Activated CD4-positive, alpha-beta T cell treated with anti-CD3 and anti-CD28 coated beads, Interleukin-2, amount 50 U/mL, for 24 hours (primary cell): ENCODE measurements at places on chromosomes 7 and 10.

DNA sequence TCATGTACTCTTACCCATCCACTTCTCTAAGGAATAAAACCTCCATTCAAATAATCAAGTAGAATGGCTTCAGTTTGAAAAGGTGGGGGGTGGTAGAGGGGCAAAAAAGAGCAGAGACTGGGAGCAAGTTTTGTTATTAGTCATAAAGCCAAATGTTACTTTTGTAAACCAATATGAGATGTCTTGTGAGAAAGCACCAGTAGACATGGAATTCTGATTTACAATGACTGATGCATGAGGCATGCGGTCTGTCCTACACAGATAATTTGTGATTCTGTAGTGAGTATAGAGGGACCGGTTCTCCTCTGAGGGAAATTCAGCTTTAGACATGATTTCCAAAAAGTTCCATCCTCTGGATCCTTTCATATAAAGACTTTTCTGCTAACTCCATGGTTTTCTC lies 12.9 kb upstream of the ABCA13 start:
- DNase-seq: no peak

- DNase-seq: no peak
These were observed 9.3 kb upstream of the UNCX start for GRCh38 chr7:1223196-1223981.

DNA sequence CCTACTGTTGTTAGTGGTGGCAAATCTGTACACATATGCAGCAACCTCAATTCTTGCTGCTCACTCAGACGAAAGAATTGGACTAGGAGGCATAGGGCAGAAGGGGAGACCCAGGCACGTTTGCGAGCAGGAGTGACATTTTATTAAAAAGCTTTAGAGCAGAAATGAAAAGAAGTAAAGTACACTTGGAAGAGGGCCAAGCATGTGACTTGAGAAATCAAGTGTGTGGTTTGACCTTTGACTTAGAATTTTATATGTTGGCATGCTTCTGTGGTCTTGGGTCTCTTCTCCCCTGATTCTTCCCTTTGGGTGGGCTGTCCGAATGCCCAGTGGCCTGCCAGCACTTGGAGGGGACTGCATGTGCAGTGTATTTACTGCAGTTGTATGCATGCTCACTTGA lies 205.5 kb upstream of the SEMA3D start:
- no peak for DNase-seq

DNA sequence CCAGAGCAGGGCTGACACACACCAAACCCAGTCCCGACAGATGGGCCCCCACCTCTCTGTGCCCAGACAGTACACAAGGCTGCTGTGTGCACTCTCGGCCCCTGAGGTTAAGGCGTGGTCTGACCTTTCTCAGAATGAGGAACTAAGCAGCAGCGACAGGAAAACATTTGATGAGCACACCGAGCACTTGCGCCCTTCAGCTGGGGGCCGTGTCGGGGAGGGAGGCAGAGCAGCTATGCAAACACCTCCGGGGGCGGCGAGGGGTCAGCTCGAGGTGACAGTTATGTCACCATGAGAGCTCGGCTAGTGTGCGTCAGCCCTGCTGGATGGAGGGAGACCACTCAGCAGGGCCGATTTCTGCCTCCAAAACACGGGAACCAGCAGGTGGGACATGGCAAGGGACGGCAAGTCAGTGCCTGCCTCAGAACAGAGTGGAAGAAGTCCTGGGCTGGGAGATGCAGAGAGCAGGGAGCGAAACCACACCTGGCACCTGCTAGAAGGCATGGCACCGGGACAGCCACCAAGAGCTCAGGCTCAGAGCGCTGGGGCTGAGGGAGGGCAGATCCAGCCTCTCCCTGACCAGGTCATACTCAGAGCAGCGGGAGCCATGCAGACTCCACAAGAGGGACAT lies 57.4 kb downstream of the CHST15 start:
- DNase-seq: no peak

DNA sequence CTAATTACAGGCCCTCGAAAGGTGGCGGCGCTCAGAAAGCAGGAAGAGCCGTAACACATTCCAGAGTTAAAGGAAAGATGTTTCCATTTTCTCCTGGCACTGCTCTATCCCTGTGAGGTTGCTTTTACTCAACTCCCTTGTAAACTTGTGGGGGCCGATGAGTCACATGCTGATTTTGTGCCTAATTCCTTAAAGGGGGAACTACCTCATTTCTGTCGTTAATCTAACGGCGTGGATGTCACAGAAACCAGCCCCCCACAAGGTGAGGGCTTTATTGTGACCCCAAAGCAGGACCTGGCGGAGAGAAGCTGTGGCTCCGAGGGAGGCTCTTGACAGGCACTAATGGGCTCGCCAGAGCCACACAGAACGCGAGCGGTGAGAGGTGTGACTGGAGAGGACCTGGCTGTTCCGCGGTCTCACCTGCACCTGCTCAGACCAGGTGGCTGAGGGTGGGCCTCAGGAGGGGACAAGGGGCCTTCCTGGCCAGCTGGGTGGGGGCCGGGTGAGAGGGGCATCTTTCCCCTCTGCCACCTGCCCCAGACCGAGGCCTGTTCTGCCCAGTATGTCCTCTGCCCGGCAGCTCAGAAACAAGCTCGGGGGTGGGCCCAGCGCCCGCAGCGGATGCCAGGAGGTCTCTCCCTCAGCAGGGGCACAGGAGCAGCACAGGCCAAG lies 50.9 kb downstream of the CALML3 start:
- no peak for DNase-seq

GRCh38 chr10:43955002-43955596 lies 306.4 kb upstream of the ZNF32 start:
- no peak for DNase-seq

DNA sequence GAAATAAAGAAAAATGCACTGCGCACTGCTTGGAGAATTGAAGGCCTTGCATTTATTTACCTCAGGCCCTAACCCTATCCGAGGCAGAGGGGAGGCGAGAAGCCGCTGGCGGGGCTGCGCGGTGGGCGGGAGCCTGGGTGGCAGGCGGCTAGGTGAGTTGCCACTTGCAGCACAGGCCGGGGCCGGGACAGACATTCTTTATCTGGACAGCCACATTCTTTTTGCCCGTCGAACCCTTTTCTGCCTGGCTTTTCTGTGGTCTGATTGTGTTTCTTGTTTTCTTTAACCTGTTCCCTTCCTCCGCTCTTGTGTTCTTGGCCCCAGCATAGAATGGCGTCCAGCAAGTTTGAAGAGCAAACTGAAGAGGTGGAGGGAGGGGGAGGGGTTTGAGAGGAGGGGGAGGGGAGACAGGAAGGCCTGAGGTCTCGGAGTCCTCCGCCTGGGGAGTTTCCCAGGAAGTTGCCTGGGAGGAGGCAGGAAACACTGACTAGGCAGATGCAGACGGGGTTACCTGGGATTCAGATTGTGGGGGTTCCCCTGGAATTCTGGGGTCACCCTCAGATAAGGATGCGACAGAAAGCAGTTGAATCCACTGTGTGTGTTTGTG lies 5.1 kb downstream of the SHH start:
- DNase-seq: no peak

GRCh38 chr10:62437696-62438095 lies 63.5 kb downstream of the ZNF365 start:
- DNase-seq: no peak

DNA sequence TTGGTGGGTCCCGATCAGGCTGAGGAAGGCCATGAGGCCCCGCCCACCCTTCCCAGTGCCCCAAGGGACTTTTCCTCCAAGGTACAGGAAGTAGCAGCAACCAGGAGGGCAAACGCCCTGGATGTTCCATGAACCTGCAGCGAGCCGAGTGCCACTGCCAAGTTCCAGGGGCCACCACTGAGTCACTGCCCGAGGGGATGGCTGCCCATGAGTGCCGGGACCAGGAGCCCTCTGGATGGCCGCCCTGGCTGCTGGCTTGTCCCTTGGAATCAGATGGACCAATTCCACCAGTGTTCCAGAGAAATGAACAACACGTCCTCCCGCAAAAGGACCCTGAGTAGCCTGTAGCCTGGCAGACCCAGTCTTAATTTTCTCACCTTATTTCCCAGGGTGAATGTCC lies 74.2 kb downstream of the ZRANB1 start:
- DNase-seq: no peak

DNA sequence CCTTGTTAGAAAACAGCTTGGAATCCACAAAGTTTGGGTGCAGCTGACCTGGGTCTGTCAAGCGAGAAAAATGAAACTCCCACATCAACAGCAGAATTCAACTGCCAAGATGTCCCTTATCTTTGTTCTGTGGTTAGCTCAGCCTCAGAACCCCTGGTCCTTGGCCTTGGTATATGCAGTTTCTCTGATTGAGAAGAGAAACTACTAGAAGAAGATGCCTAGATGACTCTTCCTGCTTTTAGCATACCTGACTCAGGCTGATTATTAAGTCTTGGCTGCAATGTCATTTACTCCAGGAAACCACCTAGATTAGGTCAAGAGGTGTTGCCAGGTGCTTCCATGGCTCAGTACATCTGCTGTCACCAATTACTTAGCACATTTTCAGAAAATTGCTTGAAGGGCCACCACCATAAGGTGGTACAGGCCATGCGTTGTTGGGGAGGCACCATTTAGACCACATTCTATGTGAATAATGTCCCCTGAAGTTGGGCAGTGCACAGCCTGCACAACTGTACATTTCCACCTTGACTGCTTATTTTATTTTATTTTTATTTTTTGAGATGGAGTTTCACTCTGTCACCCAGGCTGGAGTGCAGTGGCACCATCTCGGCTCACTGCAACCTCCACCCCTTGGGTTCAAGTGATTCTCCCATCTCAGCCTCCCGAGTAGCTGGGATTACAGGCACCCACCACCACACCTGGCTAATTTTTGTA lies 59.4 kb upstream of the ZNF438 start:
- no peak for DNase-seq

DNA sequence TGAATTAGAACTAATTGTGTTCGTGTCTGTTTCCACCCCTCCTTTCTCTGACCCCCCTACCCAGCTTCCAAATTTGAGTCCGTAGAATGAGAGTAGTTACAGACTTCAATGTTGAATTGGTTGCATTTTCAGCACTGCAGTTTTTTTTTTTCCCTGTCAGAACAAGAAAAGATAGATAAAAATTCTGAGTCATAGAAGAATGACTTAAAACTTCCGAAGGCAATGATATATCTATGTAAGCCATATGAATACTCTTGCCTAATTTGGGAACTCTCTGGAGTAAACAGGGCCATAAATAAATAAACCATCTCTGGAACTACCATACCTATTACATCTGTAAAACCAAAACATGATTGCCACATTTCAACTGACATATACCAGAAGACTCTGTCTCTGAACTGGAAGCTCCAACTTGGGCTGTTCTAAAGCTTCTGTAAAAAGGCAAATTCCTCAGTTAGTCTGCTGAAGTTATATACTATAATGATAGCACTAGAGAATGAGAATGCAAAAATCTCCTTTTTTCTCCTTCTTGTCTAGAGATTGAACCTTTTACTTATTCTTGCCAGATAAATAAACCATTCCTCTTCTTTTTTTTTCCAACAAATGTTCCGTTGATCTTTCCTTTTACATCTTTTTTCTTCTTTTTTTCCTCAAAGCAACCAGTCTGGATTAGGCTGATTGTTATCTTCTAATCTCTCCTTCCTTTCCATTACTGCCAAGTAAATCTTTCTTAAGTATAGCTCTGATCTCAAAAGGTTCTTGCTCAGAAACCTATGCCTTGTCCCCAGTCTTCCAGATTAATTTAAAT lies 23.5 kb downstream of the VCL start:
- no peak for DNase-seq

DNA sequence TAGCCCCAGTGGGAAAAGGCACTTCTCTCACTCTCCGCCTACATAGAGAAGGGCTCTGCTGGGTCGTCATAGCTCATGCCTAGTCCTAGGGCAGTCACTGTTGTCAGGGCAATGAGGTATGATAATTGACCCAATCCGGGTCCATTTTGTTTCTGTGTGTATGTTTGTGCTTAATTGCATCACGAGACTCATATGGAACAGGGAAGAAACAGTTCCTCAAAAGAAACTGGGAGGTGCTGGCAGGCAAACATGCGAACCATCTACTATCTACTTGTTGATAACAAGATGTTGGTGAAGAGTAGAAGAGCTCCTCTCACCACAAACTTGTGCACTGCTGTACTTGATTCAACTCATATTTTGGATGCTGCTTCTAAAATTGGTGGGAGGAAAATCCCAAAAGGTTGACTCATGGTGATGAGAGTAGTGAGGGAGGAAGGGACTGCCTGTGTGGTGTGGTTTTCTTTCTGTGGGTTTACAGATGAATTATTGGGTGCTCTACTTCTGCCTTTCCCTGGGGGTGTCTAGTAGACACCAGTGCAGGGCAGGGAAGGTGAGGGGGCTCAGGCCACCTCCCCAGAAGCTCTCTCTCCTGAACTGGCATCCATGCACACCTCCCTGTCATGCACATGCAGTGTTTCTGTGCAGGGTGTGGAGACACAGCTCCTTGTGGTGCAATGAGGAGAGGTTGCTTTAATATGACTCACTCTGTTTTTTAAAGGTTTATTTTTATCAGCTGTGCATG lies 29.4 kb downstream of the LSMEM1 start:
- no peak for DNase-seq

DNA sequence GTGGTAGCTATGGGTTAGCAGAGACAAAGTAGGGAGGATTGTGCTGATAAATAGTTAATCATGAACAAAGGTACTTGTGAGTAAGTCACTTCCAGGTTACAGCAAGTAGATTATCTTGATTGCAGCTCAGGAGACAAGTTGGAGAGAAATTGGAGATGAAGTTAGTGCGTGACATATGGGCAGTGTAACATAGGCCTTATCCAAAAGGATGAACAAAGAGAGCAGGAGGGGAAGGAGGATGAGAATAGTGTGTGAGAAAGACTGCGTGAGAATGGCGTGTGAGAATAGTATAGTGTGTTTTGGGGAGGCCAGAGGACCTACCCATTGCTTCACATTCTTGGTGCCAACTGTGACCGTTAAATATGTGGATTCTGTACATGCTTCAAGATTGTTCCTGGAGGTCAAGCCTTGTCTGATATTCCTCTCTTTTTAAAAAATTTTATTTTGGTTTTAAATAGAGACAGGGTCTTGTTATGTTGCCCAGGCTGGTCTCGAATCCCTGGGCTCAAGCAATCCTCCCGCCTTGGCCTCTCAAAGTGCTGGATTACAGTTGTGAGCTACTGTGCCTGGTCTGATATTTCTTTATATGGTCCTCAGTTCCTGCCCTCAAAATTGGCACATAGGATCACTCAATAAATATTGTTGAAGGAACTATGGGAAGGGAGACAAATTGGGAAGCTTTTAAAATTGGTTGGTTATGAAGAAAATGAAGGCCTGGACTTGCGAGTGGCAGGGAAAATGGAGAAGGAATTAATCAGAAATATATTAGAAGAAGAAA lies 3.2 kb downstream of the VCL start:
- no peak for DNase-seq

DNA sequence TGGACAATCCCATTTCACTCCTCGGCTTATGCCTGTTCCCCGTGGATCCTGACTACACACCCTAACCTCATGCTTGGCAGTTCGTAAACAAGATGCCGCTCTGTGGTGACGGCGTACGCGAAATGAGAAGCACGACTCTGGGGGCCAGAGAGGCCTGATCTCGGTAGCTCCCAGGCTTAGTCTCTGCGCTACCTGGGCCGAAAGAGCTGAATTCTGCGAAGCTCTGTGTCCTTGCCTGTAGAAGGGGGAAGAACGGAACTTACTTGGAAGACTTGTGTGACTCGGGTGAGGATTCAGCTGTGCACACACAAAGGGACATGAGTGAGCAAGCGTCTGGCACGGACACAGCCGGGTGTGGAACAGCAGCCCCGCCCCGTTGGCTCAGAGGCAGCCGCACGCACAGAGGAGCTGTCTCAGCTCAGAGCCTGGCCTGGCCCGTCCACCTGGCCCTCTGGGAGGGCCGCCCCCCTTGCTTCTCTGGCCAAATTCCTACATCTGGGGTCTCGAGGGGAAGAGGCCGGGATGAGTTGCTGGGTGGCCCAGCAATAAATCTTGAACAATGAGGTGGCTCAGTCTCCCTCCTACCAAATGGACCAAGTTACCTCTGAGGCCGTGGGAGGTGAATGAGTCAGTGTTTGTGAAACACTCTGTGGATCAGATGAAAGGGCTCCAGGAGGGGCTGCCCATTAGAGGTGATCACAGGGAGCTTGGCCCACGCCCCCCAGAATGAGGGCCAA lies 83.8 kb downstream of the PDGFA start:
- DNase-seq: no peak
